RWPE1 (cell line): ENCODE measurements at places on chromosomes 11 and 22.

- no peak for DNase-seq
Observed at GRCh38 chr11:92644595-92645445, 324.6 kb upstream of the MTNR1B start.

- no peak for DNase-seq
Observed at GRCh38 chr11:106585061-106585460, 433.2 kb downstream of the GUCY1A2 start.

DNA sequence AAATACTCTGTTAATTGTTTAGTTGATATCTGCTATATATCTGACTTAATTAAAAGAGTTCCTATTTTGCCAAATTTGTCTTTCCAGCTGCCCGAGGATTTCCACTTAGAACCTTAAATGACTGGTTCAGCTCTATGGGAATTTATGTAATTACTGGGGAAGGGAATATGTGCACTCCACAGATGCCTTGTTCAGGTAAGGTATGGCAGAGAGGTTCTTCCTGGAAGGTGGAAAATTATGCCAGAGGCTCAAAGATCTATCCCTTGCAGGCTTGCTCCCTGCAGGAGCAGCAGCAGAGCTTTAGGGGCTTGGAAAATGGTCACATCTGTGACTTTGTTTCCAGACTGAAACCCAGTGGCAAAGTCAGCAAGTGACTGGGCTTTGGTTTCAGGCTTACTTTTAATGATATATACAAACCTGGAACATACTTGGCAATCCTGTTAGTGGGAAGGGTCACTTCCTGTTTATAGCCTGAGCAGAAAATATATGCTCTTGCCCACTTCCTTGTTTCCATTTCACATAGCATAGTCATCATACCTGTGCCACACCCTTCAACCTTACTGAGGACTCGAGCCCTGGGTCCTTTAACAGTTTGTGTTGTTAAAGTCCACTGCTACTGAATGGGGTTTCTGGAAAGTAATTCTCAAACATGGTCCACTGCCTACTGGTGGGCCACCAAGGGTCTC, 23.7 kb downstream of the WBP2NL start:
- DNase-seq = peak; percentile 32

DNA sequence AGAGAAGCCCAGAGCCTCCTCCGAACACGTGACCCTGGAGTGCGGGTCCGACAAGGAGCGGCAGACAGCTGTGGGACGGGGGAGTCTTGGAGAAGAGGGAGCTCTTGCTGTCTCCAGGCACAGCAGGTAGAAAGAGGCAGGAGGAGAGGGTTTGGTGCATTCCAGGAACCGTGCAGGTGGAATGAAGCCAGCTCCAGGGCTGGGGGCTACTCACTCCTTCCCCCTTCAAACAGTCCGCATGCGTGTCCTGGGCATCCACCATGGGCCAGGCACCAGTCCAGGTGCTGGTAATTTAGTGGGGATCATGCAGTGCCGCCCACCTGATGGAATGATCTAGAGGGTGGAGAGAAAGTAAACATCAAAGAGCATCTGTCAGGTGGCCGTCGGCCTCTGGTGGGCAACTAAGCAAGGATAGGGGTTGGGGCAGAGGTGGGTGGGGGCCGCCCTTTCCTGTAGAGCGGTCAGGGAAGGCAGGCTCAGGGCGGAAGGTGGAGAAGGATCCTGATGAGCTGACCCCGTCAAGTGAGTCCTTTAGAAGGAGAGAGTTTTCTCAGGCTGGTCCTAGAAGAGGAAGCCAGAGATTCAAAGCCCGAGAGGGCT, 850.0 kb downstream of the TBC1D22A start:
- no peak for DNase-seq

DNA sequence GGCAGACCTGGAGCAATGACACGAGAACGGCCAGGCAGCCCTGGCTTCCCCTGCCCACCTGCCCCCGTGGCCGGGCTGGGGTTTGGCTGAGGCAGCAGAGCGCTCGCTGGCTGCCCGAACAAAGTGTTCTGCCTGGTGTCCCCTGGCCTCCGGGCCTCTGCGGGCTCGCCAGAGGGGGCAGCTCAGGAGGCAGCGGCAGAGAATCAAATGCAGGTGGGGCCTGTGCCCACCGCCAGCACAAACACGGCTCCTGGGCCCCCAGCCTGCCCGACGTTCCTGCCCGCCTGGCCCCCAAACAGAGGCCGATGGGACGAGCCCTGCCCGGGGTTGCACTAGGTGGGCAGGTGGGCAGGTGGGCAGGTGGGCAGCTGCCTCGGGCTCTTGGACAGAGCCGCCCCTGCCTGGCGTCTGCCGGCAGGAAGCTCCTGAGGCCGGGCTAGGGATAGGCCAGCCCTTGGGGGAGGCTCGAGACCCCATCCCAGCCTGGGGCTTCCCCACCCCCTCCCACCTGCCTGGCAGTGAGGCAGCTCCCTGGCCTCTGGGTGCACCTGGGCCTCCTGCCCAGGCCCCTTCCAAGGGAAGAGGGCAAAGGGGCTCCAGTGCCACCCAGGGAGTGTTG, 46.8 kb downstream of the CDKN1C start:
- DNase-seq = no peak

DNA sequence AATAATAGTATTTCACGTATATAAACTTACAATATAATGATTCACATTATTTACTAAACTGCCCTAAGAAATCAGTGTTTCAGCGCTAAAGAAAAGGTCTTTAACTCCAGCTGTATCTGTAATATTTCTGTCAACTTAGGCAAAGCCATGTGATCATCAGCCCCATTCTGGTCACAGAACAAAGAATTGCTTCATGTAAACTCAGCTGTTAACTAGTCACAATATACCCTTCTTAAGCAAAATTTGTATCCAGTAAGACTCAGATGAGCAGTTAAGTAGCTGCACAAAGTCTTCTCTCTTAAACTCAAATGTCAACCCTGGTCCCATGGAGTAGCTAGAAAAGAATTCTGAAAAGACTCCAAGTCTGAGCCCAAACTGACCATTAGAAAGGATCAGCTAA, 26.6 kb downstream of the HPS5 start:
- DNase-seq = no peak

DNA sequence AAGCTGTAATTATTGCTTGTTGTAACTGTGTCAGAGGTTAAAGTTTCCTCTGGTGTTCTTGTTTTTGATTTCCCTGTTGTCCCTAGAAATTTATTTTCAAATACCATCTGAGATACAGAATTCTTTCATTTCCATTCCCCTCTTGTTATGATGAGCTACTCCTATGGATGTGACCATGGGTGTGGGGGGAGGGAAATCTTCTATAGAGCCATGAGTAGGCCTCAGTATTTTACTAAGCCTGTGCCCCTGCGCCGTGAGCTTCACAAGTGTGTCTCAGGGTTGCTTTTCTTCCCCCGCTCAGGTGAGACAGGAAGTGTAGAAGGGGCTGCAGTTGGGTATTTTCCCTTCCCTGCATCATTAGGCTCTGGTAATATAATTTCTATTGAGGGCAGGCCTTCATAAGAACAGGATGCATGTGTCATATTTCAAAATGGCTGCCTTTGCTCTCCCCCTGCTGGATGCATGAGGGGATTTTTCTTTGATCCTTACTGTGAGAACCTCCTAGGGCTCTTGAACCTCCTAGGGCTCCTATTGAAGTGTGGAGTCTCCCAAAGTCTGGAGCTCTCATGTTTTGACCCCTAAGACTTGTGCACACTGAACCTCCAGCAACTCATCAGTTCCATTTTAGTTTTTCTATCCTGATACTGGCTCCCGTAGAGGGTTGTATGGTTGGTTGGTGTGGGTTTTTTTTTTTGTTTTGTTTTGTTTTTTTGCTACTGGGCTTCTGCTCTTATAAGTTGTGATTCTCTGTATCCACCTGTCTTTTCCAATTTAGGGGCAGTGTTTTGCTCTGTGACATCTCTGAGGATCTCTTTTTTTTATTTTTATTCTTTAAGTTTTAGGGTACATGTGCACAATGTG, 658.2 kb downstream of the NTM start:
- DNase-seq = peak; percentile 17

- DNase-seq = peak; percentile 34
Observed at GRCh38 chr11:1826552-1827094, 8.2 kb upstream of the SYT8 start.

DNA sequence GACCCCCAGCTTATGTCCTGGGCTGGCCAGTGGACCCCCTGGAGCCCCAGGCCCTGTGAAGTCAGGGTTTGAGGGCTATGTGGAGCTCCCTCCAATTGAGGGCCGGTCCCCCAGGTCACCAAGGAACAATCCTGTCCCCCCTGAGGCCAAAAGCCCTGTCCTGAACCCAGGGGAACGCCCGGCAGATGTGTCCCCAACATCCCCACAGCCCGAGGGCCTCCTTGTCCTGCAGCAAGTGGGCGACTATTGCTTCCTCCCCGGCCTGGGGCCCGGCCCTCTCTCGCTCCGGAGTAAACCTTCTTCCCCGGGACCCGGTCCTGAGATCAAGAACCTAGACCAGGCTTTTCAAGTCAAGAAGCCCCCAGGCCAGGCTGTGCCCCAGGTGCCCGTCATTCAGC, 24.6 kb downstream of the CSF2RB start:
- no peak for DNase-seq

DNA sequence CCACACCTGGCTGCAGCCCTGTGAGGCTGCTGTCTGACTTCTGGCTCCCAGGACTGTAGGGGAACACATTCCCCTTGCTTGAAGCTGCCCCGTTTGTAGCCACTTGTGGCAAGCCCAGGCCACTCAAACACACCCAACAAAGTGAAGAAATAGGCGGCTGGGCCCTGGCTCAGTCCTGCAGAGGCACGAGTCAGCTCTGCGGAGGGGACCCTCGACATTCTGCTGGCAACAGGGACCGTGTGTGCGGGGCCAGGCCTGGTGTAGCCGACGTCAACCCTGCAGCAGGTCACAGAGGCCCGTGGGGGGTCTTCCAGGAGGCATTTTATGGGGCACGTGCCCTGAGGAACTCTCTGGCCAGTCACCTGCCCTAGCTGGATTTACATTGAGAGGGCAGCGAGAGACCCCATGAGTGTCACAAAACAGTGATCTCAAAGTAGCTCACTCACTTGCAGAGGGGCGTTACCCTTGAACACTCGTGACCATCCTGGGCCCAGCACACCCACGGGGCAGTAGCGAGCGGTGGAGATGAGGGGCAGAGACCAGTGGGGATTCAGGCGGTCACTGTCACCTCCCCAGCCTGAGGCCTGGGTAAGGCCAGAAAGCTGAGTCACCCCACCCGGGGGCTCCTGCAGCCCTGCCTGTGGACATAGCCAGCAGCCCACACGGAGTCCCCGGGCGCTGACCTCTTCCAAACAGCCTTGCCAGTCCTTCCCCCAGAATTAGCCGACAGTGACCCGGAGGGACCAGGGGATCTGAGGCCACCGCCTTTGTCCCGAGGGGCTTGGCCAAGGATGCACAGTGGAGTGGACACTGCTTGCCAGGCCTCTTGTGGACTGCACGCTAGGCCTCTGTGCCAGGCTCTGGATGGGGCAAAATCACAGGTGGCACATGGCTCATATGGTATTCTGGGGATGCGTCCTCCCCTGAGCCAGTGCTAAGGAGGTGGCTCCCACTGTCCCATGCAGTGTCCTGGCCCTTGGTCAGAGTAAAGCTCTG, 139.5 kb downstream of the CTTN start:
- DNase-seq = no peak

GRCh38 chr11:2996976-2997375, 4.8 kb upstream of the NAP1L4 start:
- no peak for DNase-seq

GRCh38 chr22:36743591-36744412, 32.1 kb downstream of the IFT27 start:
- DNase-seq = no peak

DNA sequence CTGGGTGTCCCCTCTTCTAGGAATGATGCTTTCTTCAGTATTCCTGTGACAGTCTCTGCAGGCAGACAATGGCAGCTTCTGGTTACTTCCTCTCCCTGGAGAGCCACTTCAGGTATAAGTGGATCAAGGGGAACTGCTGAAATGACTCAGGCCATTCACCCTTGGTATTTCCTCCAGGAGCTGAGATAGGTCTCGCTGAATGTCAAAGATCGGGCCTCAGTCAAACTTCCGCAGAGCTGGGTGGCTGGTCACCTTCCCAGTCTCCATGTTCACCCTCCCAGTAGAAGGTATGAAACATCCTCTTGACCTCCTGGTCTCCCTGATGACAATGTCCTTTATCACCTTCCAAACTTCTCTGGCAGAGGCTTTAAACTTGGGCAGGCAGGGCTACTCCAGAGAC, 1.8 kb upstream of the ANKK1 start:
- DNase-seq = no peak

GRCh38 chr22:42080287-42080686, 787 bp downstream of the SMDT1 start:
- no peak for DNase-seq

GRCh38 chr11:117923773-117924172, 5.4 kb downstream of the TMPRSS13 start:
- DNase-seq = no peak

DNA sequence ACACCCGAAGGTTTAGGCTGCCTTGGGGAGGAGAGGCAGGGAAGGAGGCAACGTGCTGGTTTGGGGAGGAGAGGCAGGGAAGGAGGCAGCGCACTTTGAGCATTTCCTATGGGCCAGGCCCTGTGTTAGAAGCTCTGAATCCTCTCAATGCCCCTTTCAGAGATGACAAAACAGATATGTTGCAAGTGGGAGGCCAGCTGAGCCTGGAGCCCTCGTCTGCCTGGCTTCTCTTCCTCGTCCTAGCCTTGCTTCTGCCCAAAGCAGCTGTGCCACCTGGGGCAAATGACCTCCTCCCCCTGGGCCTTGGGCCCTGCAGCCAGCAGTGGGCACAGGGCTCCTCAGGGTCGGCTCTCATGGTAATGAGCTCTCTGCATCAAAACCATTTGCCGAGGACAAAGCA, 15.3 kb upstream of the LRRC32 start:
- DNase-seq = no peak

GRCh38 chr11:33531743-33532181, 168.9 kb downstream of the C11orf91 start:
- no peak for DNase-seq

DNA sequence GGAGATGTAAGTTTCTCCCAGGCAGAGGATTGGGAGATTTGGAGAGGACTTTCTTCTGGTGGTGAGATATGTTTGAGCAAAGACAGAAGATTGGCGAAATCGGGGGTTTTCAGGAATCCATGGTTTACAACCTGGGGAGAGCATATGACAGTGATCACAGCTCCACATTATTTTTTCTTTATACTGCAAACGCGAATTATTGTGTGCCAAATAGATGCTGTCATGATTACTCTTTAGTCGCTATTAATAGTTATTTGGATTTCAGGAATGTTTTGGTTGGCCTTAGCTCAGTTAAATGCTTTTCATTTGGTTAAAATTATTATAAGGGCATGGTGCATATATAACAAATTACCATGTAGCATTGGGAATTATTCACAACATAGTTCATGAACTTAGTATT, 15.2 kb downstream of the ATXN10 start:
- DNase-seq = no peak

DNA sequence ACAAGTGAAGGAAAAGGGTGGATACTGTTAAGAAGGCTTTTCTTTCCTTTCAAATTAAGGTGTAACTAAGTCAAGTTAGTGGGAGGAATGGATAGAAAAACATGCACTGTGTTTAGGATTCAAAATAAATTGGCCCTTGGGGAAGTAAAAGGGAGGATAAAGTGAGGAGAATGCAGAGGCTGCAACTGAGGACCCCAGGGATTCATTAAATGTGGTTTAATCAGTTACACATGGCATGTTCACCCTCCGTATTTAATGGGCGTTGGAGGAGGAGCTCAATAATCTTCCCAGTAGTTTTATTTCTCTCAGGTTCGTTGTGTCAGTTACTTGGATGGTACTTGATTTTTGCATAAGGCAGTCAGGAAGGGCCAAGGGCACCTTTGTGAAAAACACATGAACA, 966.3 kb downstream of the JRKL start:
- DNase-seq = no peak
